Left kidney (tissue), 8 donors: ENCODE measurements at places on chromosomes 6 and 20. TPM values are rescaled to one million over a fixed set of nuclear protein-coding genes. Genes with fewer than 3 reads are reported as not detected.

DNA sequence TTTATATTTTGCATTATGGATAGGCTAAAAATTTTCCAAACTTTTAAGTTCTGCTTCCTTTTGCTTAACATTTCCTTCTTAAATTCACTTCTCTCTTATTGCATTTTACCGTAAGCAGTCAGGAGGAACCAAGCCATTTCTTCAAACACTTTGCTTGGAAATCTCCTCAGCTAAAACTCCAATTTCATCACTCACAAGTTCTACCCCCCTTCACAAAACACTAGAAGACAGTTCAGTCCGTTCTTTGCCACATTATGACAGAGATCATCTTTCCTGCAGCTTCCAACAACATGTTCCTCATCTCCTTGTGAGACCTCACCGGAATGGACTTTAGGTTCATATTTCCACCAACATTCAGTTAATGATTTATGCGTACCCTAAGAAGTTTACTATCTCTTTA lies 79.2 kb upstream of the LY86 start:
- no peak for DNase-seq

DNA sequence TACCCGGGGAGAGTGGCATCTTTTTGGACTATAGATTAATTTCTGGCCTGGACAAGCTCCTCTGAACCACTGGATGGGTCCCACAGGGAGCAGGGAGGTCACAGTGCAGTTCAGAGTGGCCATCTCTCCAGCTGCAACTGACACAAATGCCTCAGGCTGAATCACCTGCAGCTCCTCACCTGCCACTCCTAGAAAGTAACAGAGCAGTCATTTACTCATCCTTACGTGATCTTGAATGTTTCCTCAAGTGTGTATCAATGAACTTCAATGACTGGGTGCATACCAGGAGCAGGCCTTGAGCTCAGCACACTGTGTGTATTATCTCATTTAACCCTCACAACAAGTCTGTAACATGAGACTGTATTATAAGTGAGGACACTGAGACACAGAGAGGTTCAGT lies 40.0 kb upstream of the SIRPG start:
- no peak for DNase-seq

- DNase-seq: no peak
Measured at GRCh38 chr6:169839898-169840631, 88.6 kb downstream of the ERMARD start.

GRCh38 chr6:84771125-84771755 lies 6.8 kb upstream of the TBX18 start:
- no peak for DNase-seq

- DNase-seq: no peak
Measured at GRCh38 chr6:115323001-115323400, 737.7 kb downstream of the FRK start.

- DNase-seq: no peak
Measured at GRCh38 chr20:4328541-4328940, 313.2 kb upstream of the RNF24 start.

DNA sequence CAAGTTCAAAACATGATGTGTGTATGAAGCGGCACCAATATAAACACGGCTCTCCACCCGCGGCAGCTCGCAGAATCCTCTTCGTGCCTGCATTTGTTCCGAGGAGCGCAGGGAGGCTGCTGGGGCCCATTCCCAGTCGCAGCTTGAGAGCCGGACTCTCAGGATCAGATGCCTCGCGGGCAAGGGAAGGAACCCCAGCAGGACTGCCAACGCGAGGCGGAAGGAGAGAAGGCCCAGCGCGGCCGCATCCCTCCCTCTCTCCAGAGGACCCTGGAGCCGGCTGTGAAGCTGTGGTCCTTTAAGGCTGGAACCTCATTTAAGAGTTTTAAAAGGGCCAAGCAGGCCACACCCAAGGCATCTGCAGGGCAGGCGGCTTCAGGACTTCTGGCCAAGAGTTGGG lies 44.2 kb upstream of the ZBP1 start:
- no peak for DNase-seq

Gene GSTA1
- 0.85 TPM for polyA plus RNA-seq

Gene CCNC
- polyA plus RNA-seq: 103 TPM

Gene GATA5
- polyA plus RNA-seq: 6.9 TPM

Gene EFCAB8
- 0.55 TPM for polyA plus RNA-seq

Gene NKX2-4
- polyA plus RNA-seq: not detected

Gene CEBPB
- 2.4 TPM for polyA plus RNA-seq

Gene HLA-DMB
- polyA plus RNA-seq: 64.6 TPM

Gene STMND1
- 0.90 TPM for polyA plus RNA-seq

Gene XKR7
- polyA plus RNA-seq: 0.35 TPM
